Activated CD8-positive, alpha-beta memory T cell treated with anti-CD3 and anti-CD28 coated beads, Interleukin-2, amount 10 ng/mL, durations not matched to agents 7 days and 5 days (primary cell): ENCODE measurements at places on chromosomes 1 and 21.

- H3K27me3 ChIP-seq: peaks cover 57% of the 10 kb centered on the region
- DNase-seq: no peak
- H3K4me3 ChIP-seq: no peak overlapping the region
- no peaks in the 10 kb centered on the region for H3K36me3 ChIP-seq
- peaks cover 46% of the 10 kb centered on the region for H3K4me1 ChIP-seq
Measured at GRCh38 chr21:42122808-42123207, 51.7 kb downstream of the UMODL1 start.

- no peaks in the 10 kb centered on the region for H3K36me3 ChIP-seq
- H3K4me3 ChIP-seq: no peak overlapping the region
- no peak for DNase-seq
- no peaks in the 10 kb centered on the region for H3K4me1 ChIP-seq
- H3K27me3 ChIP-seq: no peaks in the 10 kb centered on the region
Measured at GRCh38 chr1:86239894-86240293, 83.3 kb upstream of the COL24A1 start.

- no peak overlapping the region for H3K4me3 ChIP-seq
- H3K36me3 ChIP-seq: no peaks in the 10 kb centered on the region
- H3K4me1 ChIP-seq: no peaks in the 10 kb centered on the region
- no peaks in the 10 kb centered on the region for H3K27me3 ChIP-seq
Measured at GRCh38 chr1:191099696-191100095, 622.0 kb upstream of the BRINP3 start.

DNA sequence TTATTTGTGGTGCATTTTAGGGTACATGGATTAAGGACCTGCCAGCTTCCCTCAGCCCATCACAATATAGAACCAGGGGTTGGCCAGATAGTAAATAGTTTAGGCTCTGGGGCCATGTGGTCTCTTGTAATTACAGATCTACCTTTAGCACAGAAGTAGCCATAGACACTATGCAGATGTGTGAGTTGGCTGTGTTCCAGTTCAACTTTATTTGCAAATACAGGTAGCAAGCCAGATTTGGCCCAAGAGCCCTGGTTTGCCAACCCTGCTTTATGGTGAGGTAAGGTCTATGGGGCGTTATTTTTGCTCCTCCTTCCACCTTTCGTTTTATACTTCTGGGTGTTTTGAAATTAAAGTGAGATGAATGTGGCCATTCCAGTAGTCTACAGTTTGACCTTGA is 48.7 kb downstream of the MRPS6 start:
- no peak overlapping the region for H3K27ac ChIP-seq
- H3K4me3 ChIP-seq: no peak overlapping the region
- H3K36me3 ChIP-seq: peaks cover 62% of the 10 kb centered on the region
- no peak for DNase-seq

DNA sequence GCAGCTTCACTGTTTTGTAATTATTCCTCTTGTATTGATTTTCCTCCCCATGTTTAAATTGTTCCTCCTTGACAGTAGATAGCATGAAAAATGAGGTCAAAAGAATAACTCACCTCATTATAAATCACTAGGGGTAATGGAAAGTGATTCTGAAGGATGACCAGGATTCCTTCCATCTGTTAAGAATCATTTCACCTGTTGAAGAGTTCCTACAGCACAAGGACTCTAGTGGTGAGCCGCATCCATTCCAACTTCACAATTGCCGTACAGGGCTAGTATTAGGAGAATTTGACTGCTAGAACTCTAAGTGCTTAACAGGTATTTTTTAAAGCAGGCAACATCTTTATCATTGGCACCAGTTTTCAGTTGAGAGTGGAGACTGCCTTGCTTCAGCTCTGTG is 13.7 kb downstream of the PPP1R12B start:
- no peaks in the 10 kb centered on the region for H3K36me3 ChIP-seq
- H3K27me3 ChIP-seq: no peaks in the 10 kb centered on the region
- no peak overlapping the region for H3K4me3 ChIP-seq
- H3K27ac ChIP-seq: no peak overlapping the region
- no peak for DNase-seq

DNA sequence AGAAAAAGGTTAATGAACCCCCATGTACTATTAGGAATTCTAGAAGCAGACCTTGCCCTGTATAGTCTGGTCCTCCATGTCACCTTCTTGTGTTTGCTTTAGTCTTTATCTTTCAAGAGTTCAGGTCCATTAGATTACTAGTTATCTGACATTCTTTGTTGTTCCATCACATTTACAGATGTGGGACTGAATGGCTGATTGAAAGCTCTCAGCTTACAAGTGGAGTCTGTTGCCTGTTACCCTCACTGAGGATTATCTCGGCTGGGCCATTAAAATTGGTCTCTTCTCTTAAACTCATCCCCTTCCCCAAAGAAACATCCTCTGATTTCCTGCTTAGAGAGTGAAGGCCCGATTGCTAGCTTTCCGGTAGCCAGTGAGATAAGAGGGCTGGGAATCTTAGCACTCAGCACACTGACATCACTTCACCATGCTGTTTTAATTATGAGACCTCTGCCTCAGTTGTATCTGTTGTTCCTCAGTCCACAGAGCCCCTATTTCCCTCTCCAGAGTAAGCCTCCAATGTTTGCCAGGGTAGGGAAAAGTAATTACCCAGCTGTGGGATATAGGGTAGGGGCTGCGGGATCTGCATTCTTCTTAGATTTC is 76.8 kb downstream of the LPGAT1 start:
- no peak overlapping the region for H3K27ac ChIP-seq
- peaks cover 2% of the 10 kb centered on the region for H3K4me1 ChIP-seq
- H3K4me3 ChIP-seq: no peak overlapping the region

DNA sequence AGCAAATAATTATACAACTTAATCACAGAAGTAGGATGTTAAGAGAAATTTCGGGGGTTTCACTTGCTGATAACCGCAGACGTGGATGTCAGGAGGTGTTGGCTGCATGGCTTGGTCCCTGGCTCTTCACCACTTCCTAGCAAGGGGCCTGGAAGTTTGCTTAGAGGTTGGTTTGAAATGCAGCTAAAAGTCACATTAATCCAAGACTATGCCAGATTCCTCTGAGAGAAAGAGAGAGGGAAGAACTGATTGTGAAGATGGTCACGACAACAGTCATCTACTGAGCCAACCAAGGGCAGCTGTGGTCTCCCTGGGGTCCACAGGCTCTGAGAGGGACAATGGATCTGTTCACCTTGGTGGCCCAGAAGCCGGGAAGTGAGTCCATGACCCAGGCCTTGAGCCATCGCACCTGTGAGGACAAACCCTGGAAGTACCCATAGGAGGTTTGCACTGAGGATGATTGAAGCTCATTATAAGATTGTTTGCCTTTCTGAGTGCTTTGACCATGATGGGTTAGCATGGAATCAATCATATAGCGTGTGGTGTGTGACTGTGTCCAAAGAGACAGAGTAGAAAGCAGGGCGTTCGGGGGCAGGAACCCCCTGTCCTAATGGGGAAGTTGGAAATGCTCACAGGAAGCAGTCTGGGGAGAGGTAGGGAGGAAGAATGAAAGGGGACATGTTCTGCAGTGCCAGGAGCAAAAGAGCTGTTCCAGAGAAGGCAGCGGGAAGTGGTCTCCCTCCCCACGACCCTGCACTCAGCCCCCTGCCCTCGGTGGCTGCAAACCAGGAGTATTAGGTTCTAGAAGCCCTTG is 47.1 kb downstream of the UMODL1 start:
- no peaks in the 10 kb centered on the region for H3K36me3 ChIP-seq
- H3K27ac ChIP-seq: no peak overlapping the region
- no peak overlapping the region for H3K4me3 ChIP-seq
- H3K27me3 ChIP-seq: peaks cover 72% of the 10 kb centered on the region

GRCh38 chr1:227429447-227430359 is 111.4 kb upstream of the CDC42BPA start:
- peaks cover 11% of the 10 kb centered on the region for H3K27me3 ChIP-seq
- no peaks in the 10 kb centered on the region for H3K36me3 ChIP-seq
- H3K4me3 ChIP-seq: no peak overlapping the region
- H3K4me1 ChIP-seq: peaks cover 2% of the 10 kb centered on the region
- DNase-seq: no peak

DNA sequence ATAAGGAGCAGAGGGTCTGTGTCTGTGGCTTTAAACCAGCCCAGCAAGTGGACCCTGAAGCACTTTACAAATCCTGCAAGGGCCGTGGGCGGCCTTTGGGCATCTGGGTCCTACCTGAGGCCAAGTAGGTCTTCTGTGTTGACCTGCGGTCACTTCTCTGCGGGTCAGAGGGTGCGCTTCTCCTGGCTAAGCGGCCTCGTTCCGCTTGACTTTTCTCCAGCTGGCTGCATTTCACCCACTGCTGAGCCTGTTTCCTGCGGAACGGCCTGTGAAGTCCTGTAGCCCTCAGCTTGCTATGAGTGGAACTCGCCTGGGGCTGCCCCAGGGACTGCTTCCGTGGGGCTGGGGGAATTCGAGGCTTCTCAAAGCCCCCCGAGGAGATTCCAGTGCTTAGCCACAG is 43.3 kb downstream of the SLC37A1 start:
- H3K36me3 ChIP-seq: no peaks in the 10 kb centered on the region
- H3K27me3 ChIP-seq: no peaks in the 10 kb centered on the region
- no peak overlapping the region for H3K27ac ChIP-seq
- no peak for DNase-seq
- H3K4me3 ChIP-seq: no peak overlapping the region
- peaks cover under 1% of the 10 kb centered on the region for H3K4me1 ChIP-seq
